ENCODE measurements at places on chromosomes 3 and 15. TPM values are rescaled to one million over a fixed set of nuclear protein-coding genes. Genes with fewer than 3 reads are reported as not detected.

GRCh38 chr15:71136793-71137518 lies 21.7 kb downstream of the THSD4 start:
- DNase-seq, result no peak

- no peak for DNase-seq
These were observed 41.6 kb downstream of the FBXL2 start for GRCh38 chr3:33318710-33319380.

- DNase-seq, result peak; percentile 57
These were observed 179.8 kb downstream of the APBA2 start for GRCh38 chr15:29065571-29065970.

GRCh38 chr15:75153087-75153486 lies 48.6 kb upstream of the C15orf39 start:
- peak; percentile 76 for DNase-seq

DNA sequence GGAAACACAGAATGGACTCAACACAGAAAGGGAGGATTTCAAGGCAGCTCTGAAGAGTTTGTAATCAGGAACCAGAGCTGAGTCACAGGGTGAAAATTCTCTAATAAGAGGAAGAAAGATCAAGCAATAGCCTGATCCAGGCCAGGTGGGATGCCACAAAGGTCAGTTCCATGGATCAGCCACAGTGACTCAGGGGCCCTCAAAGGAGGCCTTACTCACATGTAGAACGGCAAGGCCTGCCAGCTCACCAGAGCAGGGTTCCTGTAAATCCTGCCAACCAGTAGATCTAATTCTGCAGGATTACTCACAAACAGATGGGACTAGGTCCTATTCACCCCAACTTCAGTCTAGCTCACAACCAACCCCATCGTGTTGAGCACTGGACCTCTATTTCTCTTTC lies 78.3 kb upstream of the PPP2R3A start:
- DNase-seq, result no peak

Gene PPP1R14D
- total RNA-seq, result not detected
